Renal pelvis (tissue), 12 donors: ENCODE measurements at places on chromosomes 5 and 9. TPM values are rescaled to one million over a fixed set of nuclear protein-coding genes. Genes with fewer than 3 reads are reported as not detected.

BARHL1 gene
- not detected for polyA plus RNA-seq

PCDHB12 gene
- 3.6 TPM for polyA plus RNA-seq

IL13 gene
- not detected for polyA plus RNA-seq

NMUR2 gene
- 0.09 TPM for polyA plus RNA-seq

PCDH1 gene
- 24.8 TPM for polyA plus RNA-seq

CDH18 gene
- polyA plus RNA-seq: 1.1 TPM

LCN10 gene
- 2.8 TPM for polyA plus RNA-seq

DNAH5 gene
- polyA plus RNA-seq: 3.3 TPM

SETX gene
- 66.7 TPM for polyA plus RNA-seq

GRIA1 gene
- polyA plus RNA-seq: 4.2 TPM

CDH9 gene
- 7.2 TPM for polyA plus RNA-seq

SLC6A18 gene
- polyA plus RNA-seq: 3.4 TPM

PTGDS gene
- polyA plus RNA-seq: 52.6 TPM

LECT2 gene
- 4.8 TPM for polyA plus RNA-seq

IFNA17 gene
- not detected for polyA plus RNA-seq

WHRN gene
- polyA plus RNA-seq: 11.0 TPM

AQP3 gene
- 44.1 TPM for polyA plus RNA-seq

SYK gene
- polyA plus RNA-seq: 26.1 TPM

DMRT3 gene
- 1.2 TPM for polyA plus RNA-seq

SUSD3 gene
- 12.0 TPM for polyA plus RNA-seq

PLAC8L1 gene
- 0.75 TPM for polyA plus RNA-seq

FAXDC2 gene
- 39.3 TPM for polyA plus RNA-seq

RABGAP1 gene
- polyA plus RNA-seq: 67.2 TPM

PRRC1 gene
- 79.5 TPM for polyA plus RNA-seq

PCDHB13 gene
- polyA plus RNA-seq: 7.5 TPM

GGTA1 gene
- 4.3 TPM for polyA plus RNA-seq

DOCK8 gene
- polyA plus RNA-seq: 14.8 TPM

ZFP37 gene
- 10.8 TPM for polyA plus RNA-seq

BSPRY gene
- polyA plus RNA-seq: 11.1 TPM

OLFML2A gene
- polyA plus RNA-seq: 24.6 TPM

C5orf58 gene
- polyA plus RNA-seq: 0.24 TPM

TMC1 gene
- polyA plus RNA-seq: 0.99 TPM

SPATA6L gene
- 4.6 TPM for polyA plus RNA-seq

MELK gene
- polyA plus RNA-seq: 18.9 TPM

RUSC2 gene
- 20.7 TPM for polyA plus RNA-seq
